ENCODE measurements at places on chromosomes 16 and 17. TPM values are rescaled to one million over a fixed set of nuclear protein-coding genes. Genes with fewer than 3 reads are reported as not detected.

CYB5D1 gene
- 30.4 TPM for polyA plus RNA-seq

MT4 gene
- not detected for polyA plus RNA-seq

SF3B3 gene
- 88.2 TPM for polyA plus RNA-seq

MYO15A gene
- 1.9 TPM for polyA plus RNA-seq

SOX15 gene
- polyA plus RNA-seq = 1.5 TPM

SPNS3 gene
- not detected for polyA plus RNA-seq

CHP2 gene
- polyA plus RNA-seq = not detected

Data from neural cell (in vitro differentiated cells).